ENCODE measurements at places on chromosomes 6 and 20. TPM values are rescaled to one million over a fixed set of nuclear protein-coding genes. Genes with fewer than 3 reads are reported as not detected.
A peak's percentile ranks its signal among the peaks of the same experiment; 100 is the strongest.

The TRIM31 gene
- polyA plus RNA-seq = not detected

The COL9A1 gene
- 29.4 TPM for polyA plus RNA-seq

The SLC17A2 gene
- 0.30 TPM for polyA plus RNA-seq

The RSPH9 gene
- polyA plus RNA-seq = 2.1 TPM

The WRNIP1 gene
- polyA plus RNA-seq = 62.3 TPM

The LST1 gene
- 10.3 TPM for polyA plus RNA-seq

DNA sequence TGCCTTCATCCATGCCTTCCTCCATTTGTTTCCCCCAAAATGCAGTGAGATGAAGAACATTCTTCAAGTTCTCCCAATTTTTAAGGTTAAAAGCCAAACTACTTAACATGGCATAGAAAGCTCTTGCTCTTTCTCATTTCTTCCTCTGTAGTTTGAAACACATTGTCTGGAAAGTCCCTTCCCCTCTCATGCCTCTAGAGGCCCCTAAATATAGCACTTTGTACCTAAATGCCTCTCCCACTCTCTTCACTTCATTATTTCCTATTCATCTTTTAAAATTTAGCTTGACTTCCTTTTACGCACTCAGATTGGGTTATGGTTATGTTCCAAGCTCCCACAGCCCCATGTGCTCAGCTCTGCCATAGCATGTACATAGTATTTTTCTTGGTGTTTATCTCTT is 389.3 kb downstream of the HDGFL1 start:
- DNase-seq = no peak

DNA sequence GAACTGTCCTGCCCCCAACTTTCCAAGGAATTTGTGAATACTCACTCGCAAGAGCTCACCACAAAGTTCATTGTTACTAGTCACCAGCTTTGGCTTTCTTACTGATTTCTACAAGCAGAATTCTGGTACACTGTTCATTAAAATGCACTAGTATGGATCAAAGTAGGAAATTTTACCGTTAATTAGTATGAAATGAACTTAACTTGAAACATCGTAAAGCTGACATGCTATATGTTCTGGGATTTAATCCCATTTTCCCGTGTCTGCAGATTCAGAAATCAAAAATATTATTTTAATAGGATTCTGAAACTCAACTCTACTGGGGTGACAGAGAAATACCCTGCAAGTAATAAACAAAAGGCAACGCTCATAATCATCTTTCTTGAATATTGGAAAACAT is 399.3 kb downstream of the DOK5 start:
- no peak for DNase-seq

DNA sequence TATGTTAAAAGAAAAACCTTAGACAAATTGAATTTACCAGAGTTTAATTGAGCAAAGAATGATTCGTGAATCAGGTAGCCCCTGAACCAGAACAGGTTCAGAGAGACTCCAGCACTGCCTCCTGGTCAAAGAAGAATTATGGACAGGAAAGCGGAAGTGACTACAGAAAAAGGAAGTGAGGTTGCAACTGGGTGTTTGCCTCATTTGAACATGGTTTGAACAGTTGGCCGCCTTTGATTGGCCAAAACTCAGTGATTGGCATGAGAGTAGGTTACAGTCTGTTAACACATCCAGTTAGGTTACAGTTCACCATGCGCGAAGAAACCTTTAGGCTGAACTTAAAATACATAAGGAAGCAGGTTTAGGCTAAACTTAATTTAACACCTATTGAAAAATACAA is 248.8 kb downstream of the TFAP2A start:
- DNase-seq = no peak

GRCh38 chr20:12847872-12848271 is 160.9 kb upstream of the SPTLC3 start:
- peak; percentile 7 for DNase-seq

GRCh38 chr20:18310051-18310450 is 21.7 kb downstream of the ZNF133 start:
- no peak for DNase-seq

- no peak for DNase-seq
Observed at GRCh38 chr20:62685781-62686555, 22.7 kb upstream of the NTSR1 start.

GRCh38 chr6:35058358-35058675 is 82.8 kb downstream of the TCP11 start:
- DNase-seq = no peak

- no peak for DNase-seq
Observed at GRCh38 chr20:44642203-44643153, 9.0 kb downstream of the ADA start.

DNA sequence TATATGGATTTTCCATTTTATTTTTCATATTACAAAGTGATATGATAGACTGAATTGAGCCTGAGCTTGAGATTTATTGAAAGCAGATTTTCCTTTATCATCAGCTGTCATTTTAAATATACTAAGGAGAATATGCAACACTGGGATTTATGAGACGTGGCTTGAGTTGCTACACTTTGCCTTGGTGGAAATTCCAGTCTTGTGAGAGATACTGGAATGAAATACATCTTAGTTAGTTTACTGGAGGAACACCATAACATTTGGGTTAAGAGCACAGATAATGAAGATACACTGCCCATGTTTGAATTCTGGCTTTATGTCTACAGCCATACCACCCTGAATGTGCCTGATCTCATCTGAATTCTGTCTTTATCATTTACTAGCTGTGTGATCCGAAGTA is 86.5 kb upstream of the IFNGR1 start:
- DNase-seq = no peak

DNA sequence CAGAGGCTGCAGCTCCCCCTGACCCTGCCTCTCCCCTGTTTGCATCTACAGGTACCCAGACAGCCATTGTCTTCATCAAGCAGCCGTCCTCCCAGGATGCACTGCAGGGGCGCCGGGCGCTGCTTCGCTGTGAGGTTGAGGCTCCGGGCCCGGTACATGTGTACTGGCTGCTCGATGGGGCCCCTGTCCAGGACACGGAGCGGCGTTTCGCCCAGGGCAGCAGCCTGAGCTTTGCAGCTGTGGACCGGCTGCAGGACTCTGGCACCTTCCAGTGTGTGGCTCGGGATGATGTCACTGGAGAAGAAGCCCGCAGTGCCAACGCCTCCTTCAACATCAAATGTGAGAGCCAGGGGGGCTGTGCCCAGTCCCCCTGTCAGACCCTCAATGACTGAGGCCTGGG is 42.1 kb upstream of the SRF start:
- DNase-seq = no peak

GRCh38 chr20:40016392-40016791 is 672.6 kb downstream of the MAFB start:
- no peak for DNase-seq

DNA sequence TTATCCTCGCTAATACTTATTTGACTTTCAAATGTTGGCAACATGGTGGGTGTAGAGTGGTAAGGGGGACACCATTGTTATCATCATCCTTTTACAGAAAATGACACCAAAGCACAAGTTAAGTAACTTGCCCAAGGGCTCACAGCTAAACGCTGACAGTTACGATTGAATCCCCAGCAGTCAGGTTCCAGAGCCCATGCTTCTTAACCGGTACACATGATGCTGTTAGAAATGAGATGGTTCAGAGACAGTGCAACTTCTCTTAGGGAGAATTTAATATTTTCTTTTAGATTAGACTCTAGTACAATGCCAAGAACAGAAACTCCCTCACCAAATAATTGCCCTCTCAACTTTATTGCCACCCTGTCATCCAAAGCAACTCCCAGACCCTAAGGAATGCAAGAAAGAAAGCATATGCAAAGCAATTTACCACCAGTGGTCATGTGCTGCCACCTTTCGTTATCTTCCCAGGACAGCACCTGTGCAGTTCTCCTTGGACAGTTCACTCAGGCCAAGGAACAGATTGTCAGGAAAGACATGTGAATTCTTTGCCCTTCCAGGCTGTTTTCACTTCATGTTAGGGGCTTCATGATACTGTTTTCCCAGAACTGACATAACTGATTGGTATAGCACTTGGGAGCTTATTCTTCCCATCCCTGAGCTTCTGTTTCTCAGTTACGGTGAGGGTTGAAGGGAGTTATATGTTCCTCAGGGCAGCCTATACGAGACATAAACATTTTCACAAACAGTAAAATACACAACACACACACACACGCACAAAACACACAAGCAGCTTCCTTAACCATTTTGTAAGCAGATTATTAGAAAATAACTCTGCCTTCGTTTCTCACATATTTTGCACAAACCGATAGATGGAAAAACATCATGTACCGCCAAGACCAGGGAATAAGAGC is 5.1 kb downstream of the HLA-DMA start:
- no peak for DNase-seq

DNA sequence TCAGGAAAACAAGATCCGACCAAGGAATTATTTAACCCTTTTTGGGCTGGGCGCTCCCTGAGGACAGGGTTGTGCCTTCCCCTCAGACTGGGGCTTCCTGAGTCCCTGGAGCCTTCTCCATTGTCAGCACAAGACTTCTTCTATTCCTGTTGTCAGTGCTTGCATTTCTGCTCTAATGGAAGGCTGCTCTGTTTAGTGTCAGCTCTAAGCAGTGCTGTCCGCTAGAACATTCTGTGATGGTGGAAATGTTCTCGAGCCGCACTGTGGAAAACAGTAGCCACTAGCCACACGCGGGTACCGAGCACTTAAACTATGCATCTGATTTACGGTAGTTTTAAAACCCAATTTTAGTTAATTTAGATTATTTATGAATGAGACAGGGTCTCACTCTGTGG is 64.0 kb downstream of the VEGFA start:
- DNase-seq = no peak

GRCh38 chr6:37123957-37124729 is 45.8 kb upstream of the PIM1 start:
- no peak for DNase-seq

Data from left renal pelvis (tissue), 4 donors.